ENCODE measurements at places on chromosomes 1 and 21.

DNA sequence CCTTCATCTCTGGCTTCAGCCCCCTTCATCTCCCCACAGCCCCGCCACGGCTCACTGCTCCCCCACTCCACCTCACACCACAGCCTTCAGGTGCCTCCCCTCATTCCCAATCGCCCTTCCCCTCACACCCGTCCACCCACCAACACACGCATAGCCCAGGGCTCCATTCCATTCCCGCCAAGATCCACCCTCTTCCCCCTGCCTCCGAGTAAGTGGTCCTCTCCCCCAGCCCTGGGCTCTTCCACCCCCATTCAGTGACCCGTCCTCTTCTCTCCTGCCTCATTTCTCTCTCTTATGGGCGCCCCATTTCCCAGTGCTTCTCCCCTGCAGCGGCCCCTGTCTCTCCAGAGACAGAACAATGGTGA is 53.2 kb downstream of the VWA5B1 start:
- H3K36me3 ChIP-seq = no peaks in the 10 kb centered on the region
- H3K27me3 ChIP-seq = peaks cover 4% of the 10 kb centered on the region
- H3K4me1 ChIP-seq = no peaks in the 10 kb centered on the region
- no peak overlapping the region for H3K4me3 ChIP-seq

DNA sequence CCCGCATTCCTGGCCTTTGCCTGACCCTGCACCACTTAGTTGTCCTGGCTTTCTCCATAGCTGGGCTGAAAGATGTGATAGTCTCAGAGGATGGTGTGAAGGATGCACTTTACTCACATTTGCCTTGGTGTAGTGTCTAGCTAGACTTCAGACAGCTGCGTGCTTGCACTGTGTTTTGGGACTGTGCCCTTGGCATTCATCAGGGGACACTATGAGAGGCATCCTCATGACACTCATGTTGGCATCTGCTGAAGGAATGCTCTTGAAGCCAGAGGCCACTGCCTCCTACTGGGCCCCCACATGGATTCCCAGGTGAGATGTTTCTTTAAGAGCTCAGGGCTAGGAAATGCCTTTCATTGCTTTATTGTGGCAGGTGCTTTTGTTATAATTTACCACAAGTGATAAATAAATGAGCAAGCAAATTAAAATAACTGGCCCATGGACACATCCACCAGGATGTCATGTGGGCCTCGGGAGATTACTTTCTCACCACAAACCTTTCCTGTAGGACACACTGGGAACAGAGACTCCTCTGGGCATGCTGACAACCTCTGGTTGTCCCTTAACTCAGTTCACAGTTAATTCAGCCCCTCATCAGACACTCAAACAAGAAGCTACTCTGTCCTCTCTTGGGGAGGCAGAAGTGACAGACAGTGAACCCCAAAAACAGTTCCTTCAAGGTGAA is 99.4 kb upstream of the SPATA6 start:
- peaks cover 2% of the 10 kb centered on the region for H3K4me1 ChIP-seq
- H3K27ac ChIP-seq = no peak overlapping the region
- DNase-seq = no peak
- no peak overlapping the region for H3K4me3 ChIP-seq
- H3K27me3 ChIP-seq = no peaks in the 10 kb centered on the region

DNA sequence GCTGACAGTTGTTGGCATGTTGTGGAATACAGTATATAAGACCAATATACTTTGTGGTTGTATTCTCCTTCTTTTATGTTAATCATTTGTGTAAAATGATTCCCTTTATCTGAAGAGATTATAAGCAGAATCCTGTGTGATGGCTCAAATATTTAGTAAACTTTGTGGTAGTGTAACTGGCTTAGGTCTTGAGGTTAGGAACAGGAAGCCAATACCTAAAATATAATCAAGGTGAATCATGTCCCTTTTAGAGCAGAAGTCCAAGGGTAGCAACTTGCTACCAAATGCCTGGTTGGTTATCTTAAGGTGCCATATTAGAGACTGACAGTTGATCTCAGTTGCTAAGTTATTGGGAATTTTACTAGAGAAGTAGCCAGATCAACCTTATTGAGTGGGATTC is 398.5 kb upstream of the ADAMTS5 start:
- H3K27me3 ChIP-seq = no peaks in the 10 kb centered on the region
- no peak for DNase-seq
- H3K27ac ChIP-seq = no peak overlapping the region
- H3K4me1 ChIP-seq = peaks cover 11% of the 10 kb centered on the region
- no peaks in the 10 kb centered on the region for H3K36me3 ChIP-seq
- no peak overlapping the region for H3K4me3 ChIP-seq

- no peaks in the 10 kb centered on the region for H3K27me3 ChIP-seq
- no peak overlapping the region for H3K27ac ChIP-seq
- no peaks in the 10 kb centered on the region for H3K4me1 ChIP-seq
- H3K4me3 ChIP-seq = no peak overlapping the region
- no peak for DNase-seq
Measured at GRCh38 chr1:214977110-214977509, 105.4 kb upstream of the KCNK2 start.

DNA sequence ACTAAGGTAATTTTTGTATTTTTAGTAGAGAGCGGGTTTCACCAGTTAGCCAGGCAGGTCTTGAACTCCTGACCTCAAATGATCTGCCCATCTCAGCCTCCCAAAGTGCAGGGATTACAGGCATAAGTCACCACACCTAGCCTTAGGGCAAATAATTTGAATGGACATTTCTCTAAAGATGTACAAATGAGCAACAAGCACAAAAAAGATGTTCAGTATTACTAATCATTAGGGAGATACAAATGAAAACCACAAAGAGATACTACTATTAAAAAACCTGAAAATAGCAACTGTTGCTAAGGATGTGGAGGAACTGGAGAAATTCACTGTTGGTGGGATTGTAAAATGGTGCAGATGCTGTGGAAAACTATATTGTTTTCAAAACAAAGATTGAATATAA is 79.1 kb downstream of the GABPA start:
- no peak for DNase-seq
- H3K4me3 ChIP-seq = no peak overlapping the region
- H3K36me3 ChIP-seq = no peaks in the 10 kb centered on the region
- H3K4me1 ChIP-seq = no peaks in the 10 kb centered on the region

DNA sequence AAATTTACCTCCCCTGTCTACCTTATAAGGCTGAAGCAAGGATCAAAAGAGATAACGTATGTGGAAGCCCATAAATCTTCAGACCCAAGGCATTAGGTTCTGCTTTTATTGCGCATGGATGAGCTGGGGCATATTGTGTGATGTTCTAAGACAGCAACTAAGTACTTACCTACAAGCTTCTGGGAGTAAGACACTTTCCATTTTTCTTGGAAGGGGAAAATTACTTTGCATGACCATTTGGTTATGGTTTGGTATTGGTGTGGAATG is 21.1 kb downstream of the LMOD1 start:
- no peaks in the 10 kb centered on the region for H3K4me1 ChIP-seq
- no peaks in the 10 kb centered on the region for H3K36me3 ChIP-seq
- DNase-seq = no peak
- no peaks in the 10 kb centered on the region for H3K27me3 ChIP-seq
- no peak overlapping the region for H3K4me3 ChIP-seq
- H3K27ac ChIP-seq = no peak overlapping the region

GRCh38 chr1:15966081-15966955 is 9.6 kb downstream of the ZBTB17 start:
- peaks cover 19% of the 10 kb centered on the region for H3K36me3 ChIP-seq
- peak; percentile 18 for DNase-seq
- H3K4me3 ChIP-seq = no peak overlapping the region
- H3K4me1 ChIP-seq = no peaks in the 10 kb centered on the region

GRCh38 chr21:33861125-33861524 is 54.5 kb downstream of the ATP5PO start:
- no peaks in the 10 kb centered on the region for H3K4me1 ChIP-seq
- H3K36me3 ChIP-seq = no peaks in the 10 kb centered on the region
- H3K27ac ChIP-seq = no peak overlapping the region
- DNase-seq = no peak

DNA sequence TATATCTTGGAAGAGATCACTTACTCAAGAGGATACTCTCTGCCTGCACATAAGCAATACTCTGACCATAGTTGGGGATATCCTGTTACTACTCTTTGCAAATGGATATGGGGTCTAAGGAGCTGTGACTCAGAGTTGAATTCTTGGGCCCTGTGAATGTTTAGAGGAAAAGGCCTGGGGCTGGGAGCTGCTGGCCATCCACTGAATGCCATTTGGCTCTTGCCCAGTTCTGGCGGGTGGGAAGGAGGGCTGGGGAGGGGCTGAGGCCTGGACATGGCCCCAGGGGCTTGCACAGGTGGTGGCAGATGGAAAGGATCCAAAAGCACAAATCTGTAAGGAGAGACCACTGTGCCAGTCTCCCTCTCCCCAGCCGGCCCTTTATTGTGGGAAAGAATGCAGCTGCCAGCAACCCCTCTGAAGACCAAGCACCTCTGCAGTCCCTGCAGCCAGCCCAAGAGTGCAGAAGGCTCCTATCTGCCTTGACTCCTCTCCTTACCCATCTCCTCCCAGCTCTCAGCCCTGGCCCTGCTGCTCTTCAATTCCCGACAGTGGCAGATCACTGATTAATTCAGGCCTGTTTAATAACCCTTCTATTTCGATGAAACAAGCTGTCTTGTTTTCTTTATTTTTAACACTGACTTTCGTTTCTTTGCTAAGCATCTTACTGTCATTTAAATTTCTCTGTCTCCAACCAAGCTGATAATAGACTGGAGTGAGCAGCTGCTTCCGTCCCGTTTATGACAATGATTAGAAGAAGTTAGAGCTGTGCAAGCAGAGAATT is 12.1 kb downstream of the PLXNA2 start:
- H3K36me3 ChIP-seq = no peaks in the 10 kb centered on the region
- DNase-seq = peak; percentile 63
- H3K27me3 ChIP-seq = no peaks in the 10 kb centered on the region
- no peak overlapping the region for H3K27ac ChIP-seq
- peaks cover 15% of the 10 kb centered on the region for H3K4me1 ChIP-seq
- H3K4me3 ChIP-seq = no peak overlapping the region

DNA sequence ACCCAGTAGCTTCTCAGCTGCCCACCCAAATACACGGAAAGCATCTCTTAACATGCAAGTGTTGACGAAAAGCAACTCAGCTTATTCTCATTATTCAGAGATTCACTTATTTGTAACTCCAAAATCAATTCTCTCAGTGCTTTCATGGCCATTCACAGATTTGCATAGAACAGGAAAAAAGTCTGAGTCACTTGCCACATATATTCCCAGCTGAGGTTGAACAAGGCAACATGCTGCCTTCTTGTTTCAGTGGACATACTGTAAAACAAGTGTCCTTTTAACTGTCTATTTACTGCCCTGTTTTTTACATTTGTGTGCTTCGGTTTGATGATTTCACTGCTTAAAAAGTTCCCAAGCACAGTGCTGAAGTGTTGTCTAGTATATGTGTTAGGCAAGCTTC is 273.0 kb downstream of the LTN1 start:
- no peaks in the 10 kb centered on the region for H3K27me3 ChIP-seq
- H3K36me3 ChIP-seq = no peaks in the 10 kb centered on the region
- DNase-seq = no peak
- H3K27ac ChIP-seq = no peak overlapping the region

DNA sequence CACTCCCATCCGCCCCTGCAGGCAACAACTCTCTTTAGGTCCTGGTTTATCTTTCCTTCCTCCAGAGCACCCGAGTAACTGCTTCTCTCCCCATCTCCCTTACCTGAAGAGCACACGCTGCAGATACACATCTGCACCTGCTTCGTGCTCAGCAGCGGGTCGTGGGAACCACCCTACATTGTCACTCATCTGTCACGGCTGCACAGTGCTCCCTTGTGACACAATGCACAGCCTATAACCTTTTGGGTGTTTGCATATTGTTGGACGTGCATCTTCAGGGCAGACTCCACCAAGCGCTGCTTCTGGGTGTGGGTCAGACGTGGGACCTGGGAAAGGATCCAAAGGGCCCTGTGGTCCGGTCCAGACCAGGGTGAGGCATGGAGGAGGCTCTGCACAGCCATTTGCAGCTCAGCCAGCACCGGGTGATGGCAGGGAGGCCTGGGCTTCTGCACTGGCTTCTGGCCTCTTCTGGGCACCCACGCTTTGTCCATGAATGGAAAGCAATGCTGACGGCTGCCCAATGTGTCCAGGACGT is 42.5 kb downstream of the WDR4 start:
- no peak overlapping the region for H3K4me3 ChIP-seq
- peaks cover 23% of the 10 kb centered on the region for H3K36me3 ChIP-seq
- H3K27ac ChIP-seq = no peak overlapping the region

- no peak overlapping the region for H3K27ac ChIP-seq
- no peaks in the 10 kb centered on the region for H3K36me3 ChIP-seq
- peak; percentile 21 for DNase-seq
- no peaks in the 10 kb centered on the region for H3K27me3 ChIP-seq
Measured at GRCh38 chr1:73674945-73675561, 522.9 kb downstream of the LRRIQ3 start.

DNA sequence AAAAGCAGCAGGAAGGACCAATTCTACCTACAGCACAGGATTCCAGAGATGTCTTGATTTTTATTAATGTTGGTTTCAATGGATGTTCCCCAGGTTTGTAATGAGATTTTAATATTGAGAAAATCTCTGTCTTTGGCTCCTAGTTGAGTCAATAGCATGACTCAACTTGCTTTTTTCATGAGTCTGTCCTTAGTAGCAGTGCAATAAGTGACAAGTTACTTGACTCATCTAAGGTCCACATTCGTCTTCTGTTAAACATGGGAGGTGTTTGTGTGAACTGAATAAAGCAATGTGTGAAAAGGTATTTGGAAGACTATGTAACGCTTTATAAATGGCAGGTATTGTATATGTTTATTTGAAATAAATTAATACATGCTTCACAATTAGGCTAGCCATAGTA is 645.0 kb upstream of the PTBP2 start:
- H3K27me3 ChIP-seq = no peaks in the 10 kb centered on the region
- H3K4me3 ChIP-seq = no peak overlapping the region
- H3K4me1 ChIP-seq = no peaks in the 10 kb centered on the region
- H3K36me3 ChIP-seq = no peaks in the 10 kb centered on the region

- no peaks in the 10 kb centered on the region for H3K36me3 ChIP-seq
- H3K27ac ChIP-seq = no peak overlapping the region
- H3K4me1 ChIP-seq = no peaks in the 10 kb centered on the region
- DNase-seq = peak; percentile 46
- no peaks in the 10 kb centered on the region for H3K27me3 ChIP-seq
Measured at GRCh38 chr1:100400404-100400803, 48.1 kb downstream of the CDC14A start.

DNA sequence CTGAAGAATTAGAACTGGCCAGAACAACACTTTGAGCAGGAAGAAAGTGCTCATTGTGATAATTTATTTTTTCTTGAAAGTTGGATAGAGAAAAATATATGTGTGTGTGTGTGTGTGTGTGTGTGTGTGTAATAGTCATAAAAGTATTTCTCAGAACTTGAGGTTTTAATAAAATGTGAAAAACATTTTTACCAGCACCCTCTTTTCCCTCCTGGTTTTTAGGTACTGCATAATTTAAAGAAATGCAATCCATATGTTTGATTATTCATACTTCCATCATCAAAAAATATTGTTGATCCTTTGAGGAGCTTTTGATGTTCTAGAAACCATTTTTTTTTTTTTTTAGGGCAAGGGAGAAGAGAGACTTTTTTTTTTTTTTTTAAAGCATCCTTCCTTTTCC is 66.8 kb upstream of the JUN start:
- DNase-seq = no peak
- no peak overlapping the region for H3K27ac ChIP-seq
- H3K4me3 ChIP-seq = no peak overlapping the region
- no peaks in the 10 kb centered on the region for H3K36me3 ChIP-seq

- H3K4me3 ChIP-seq = peak overlapping the region; percentile 57
- DNase-seq = peak; percentile 83
- peak overlapping the region; percentile 96 for H3K27ac ChIP-seq
- H3K27me3 ChIP-seq = no peaks in the 10 kb centered on the region
- H3K36me3 ChIP-seq = no peaks in the 10 kb centered on the region
- peaks cover 31% of the 10 kb centered on the region for H3K4me1 ChIP-seq
Measured at GRCh38 chr1:203628201-203629015, 1.8 kb downstream of the ATP2B4 start.

- no peak overlapping the region for H3K27ac ChIP-seq
- H3K36me3 ChIP-seq = no peaks in the 10 kb centered on the region
- no peaks in the 10 kb centered on the region for H3K27me3 ChIP-seq
- no peak overlapping the region for H3K4me3 ChIP-seq
Measured at GRCh38 chr1:172845371-172845770, 186.5 kb downstream of the FASLG start.

Measured in lung (tissue), 17 donors.